ENCODE measurements at places on chromosomes 12 and 14.

DNA sequence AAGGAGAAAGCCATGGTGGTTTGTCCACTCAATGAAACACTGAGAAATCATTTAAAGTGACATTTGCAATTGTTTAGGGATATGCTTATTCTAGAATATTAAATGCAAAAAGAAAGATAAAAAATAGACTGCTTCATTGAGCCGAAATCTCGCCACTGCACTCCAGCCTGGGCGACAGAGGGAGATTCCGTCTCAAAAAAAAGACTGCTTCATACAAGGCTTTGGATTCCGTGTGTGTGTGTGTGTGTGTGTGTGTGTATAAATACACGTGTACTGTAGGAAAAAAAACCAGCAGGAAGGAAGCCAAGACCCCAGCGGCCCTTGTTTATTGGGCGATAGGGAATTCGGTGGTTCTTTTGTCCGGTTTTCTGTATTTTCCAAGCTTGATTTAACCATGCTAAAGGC is 3.2 kb upstream of the ZNF839 start:
- peaks cover 70% of the 10 kb centered on the region for H3K4me1 ChIP-seq
- peak overlapping the region; percentile 88 for H3K27ac ChIP-seq
- peak overlapping the region; percentile 98 for H3K4me3 ChIP-seq
- peaks cover 26% of the 10 kb centered on the region for H3K27me3 ChIP-seq
- no peaks in the 10 kb centered on the region for H3K36me3 ChIP-seq

GRCh38 chr14:32350020-32350419 is 20.9 kb downstream of the AKAP6 start:
- H3K27ac ChIP-seq = no peak overlapping the region
- H3K36me3 ChIP-seq = no peaks in the 10 kb centered on the region
- no peak for DNase-seq
- no peaks in the 10 kb centered on the region for H3K4me1 ChIP-seq
- H3K27me3 ChIP-seq = peaks cover 2% of the 10 kb centered on the region

- DNase-seq = no peak
- no peak overlapping the region for H3K4me3 ChIP-seq
- H3K27ac ChIP-seq = no peak overlapping the region
- no peaks in the 10 kb centered on the region for H3K36me3 ChIP-seq
- H3K27me3 ChIP-seq = peaks cover 14% of the 10 kb centered on the region
Measured at GRCh38 chr12:14777271-14777670, 26.0 kb downstream of the WBP11 start.

- DNase-seq = peak; percentile 92
- H3K4me1 ChIP-seq = peaks cover 38% of the 10 kb centered on the region
- peaks cover 4% of the 10 kb centered on the region for H3K36me3 ChIP-seq
Measured at GRCh38 chr14:75126679-75127473, at the start of gene NEK9. NEK9 (minus strand) TSS chr14:75127048; CDS start chr14:75126921, 127 bp downstream.

- H3K27me3 ChIP-seq = peaks cover 5% of the 10 kb centered on the region
- no peak for DNase-seq
- peaks cover 55% of the 10 kb centered on the region for H3K4me1 ChIP-seq
- peak overlapping the region; percentile 37 for H3K27ac ChIP-seq
- peak overlapping the region; percentile 92 for H3K4me3 ChIP-seq
- H3K36me3 ChIP-seq = peaks cover 4% of the 10 kb centered on the region
Measured at GRCh38 chr14:67814821-67815220, 1.6 kb downstream of the ZFYVE26 start.

GRCh38 chr12:79664518-79664917 is 26.2 kb downstream of the PAWR start:
- no peaks in the 10 kb centered on the region for H3K4me1 ChIP-seq
- no peaks in the 10 kb centered on the region for H3K36me3 ChIP-seq
- no peaks in the 10 kb centered on the region for H3K27me3 ChIP-seq
- H3K4me3 ChIP-seq = no peak overlapping the region

DNA sequence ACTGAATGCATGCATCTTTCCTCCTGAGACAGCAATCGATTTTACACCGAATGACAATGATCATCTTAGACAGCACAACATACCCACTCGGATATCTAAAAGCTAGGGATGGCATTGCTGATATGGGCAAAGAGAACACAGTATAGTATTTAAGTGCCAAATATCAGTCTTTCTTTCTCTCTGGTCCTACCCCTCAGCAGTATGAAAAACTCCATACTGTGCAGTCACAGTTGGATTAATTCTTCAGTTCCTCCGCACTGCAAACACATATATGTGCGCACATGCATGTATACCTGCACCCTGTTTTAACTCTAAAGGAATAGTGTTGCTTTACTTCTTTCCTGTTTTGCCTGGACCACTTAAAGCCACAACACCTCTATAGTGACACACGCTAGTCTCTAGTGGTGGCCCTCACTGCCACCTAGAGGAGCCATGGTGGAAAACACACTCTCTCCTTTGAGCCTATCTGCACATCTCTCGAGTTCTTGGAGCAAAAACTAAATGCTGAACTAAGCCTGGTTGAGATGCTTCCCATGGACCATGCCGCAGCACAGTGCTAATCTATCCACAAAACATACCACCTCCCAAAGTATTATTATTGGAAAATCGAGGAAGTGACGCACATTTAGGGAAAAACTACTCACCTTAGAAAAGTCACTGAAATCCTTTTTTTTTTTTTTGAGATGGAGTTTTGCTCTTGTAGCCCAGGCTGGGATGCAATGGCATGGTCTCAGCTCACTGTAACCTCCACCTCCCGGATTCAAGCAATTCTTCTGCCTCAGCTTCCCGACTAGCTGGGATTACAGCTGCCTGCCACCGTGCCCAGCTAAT is 11.9 kb downstream of the TMEM52B start:
- H3K36me3 ChIP-seq = no peaks in the 10 kb centered on the region
- H3K27ac ChIP-seq = no peak overlapping the region
- peaks cover 14% of the 10 kb centered on the region for H3K4me1 ChIP-seq
- DNase-seq = peak; percentile 53
- peaks cover 2% of the 10 kb centered on the region for H3K27me3 ChIP-seq

DNA sequence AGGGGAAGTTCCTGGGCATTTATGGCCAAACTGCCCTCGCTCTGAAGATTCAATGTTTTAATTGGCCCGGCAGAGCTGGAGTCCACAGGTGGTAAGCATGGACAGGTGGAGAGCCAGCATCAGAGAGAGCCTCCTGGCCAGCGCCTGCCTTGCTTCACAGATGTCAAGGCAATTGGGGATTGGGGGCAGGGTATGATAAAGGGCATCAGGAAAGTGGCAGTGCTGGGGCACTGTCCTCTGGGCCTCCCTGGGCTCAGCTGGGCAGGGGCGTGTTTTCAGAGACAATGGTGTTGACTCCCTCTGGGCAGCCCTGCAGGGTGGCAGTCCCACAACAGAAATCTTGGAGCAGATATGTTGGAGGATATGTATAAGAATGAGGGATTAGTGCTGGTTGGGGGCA is 237.3 kb downstream of the CACNA1C start:
- H3K4me1 ChIP-seq = peaks cover 3% of the 10 kb centered on the region
- no peak overlapping the region for H3K4me3 ChIP-seq
- peaks cover 6% of the 10 kb centered on the region for H3K27me3 ChIP-seq
- DNase-seq = no peak

GRCh38 chr14:21525571-21525961 is 580 bp downstream of the SALL2 start:
- H3K27me3 ChIP-seq = peaks cover 1% of the 10 kb centered on the region
- H3K27ac ChIP-seq = no peak overlapping the region
- no peaks in the 10 kb centered on the region for H3K36me3 ChIP-seq
- H3K4me1 ChIP-seq = peaks cover 15% of the 10 kb centered on the region
- H3K4me3 ChIP-seq = peak overlapping the region; percentile 79

DNA sequence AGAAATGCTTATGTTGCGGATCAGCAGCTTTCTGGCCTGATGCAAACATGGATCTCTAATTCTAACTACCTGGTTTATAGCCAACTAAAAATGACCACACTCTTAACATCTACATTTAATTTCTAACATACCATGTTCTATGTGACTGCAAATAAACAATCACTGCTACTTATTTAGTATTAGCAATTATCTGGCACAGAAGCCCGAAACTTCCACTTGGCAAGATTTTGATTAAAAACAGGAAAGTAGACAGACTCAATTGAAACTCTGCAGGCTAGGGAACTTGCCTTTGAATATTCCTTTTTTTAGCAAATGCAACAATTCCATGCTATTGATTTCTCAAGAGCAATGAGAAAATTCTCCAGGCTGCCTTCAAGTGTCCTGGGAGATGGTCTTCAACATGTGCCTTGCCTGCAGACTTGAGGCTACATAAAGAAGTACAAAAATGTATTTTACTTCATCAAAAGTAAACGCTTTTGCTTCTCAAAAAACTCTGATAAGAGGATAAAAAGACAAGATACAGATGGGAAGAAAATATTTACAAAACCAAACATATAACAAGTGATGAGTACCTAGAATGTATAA is 9.1 kb upstream of the TMCC3 start:
- H3K36me3 ChIP-seq = no peaks in the 10 kb centered on the region
- no peak overlapping the region for H3K4me3 ChIP-seq
- no peak overlapping the region for H3K27ac ChIP-seq
- no peaks in the 10 kb centered on the region for H3K4me1 ChIP-seq

GRCh38 chr14:103560691-103561090 is 1.8 kb downstream of the BAG5 start:
- no peaks in the 10 kb centered on the region for H3K36me3 ChIP-seq
- DNase-seq = no peak
- peak overlapping the region; percentile 45 for H3K27ac ChIP-seq
- H3K4me3 ChIP-seq = peak overlapping the region; percentile 90

GRCh38 chr12:17108877-17109541 is 503.0 kb upstream of the LMO3 start:
- no peak overlapping the region for H3K4me3 ChIP-seq
- no peak for DNase-seq
- no peaks in the 10 kb centered on the region for H3K27me3 ChIP-seq
- H3K27ac ChIP-seq = no peak overlapping the region

GRCh38 chr14:30882431-30882830 is 8.1 kb downstream of the COCH start:
- no peaks in the 10 kb centered on the region for H3K4me1 ChIP-seq
- no peak for DNase-seq
- H3K4me3 ChIP-seq = no peak overlapping the region
- no peaks in the 10 kb centered on the region for H3K36me3 ChIP-seq

DNA sequence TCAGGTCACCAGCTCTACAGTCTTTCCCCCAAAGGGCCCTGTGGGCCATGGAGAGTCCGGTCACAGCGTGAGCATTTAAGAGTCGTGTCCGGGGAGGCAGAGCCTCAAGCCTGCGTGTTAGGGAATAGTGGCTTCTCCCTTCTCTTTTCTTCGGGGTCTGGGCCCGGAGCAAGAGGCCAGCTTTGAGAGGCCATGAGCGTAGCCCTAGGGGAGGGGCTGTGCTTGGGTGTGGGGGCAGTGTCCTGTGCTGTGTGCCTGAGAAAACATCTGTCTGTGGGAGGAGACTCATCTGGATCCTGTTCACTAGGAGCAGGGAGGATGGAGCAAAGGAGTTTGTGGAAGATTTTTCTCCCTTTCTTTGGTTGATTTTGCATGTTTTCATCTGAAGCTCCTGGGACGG is 5.3 kb downstream of the LRP1-AS start:
- no peak for DNase-seq
- no peak overlapping the region for H3K27ac ChIP-seq
- no peaks in the 10 kb centered on the region for H3K4me1 ChIP-seq
- peaks cover 4% of the 10 kb centered on the region for H3K27me3 ChIP-seq

All from immature natural killer cell (primary cell).